ENCODE measurements at places on chromosomes 11 and 22.

GRCh38 chr11:86156397-86156955 lies 87.6 kb upstream of the PICALM start:
- no peak for DNase-seq

DNA sequence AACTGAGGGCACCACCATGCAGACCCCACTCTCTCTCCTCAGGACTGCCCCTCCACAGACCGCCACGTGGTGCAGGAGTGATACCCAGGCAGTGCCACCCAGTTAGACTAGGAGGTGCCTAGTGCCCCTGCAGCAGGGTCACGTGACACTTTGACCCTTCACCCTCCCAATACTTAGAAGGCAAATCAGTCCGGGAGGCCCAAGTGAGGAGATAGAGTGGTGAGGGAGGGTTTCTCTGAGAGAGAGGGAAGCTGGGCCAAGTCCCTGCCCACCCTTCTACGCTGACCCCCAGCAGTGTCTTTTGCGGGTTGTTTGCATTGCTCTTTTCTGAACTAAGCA lies 84.6 kb downstream of the BUD13 start:
- DNase-seq: no peak

- DNase-seq: peak; percentile 91
Measured at GRCh38 chr22:42437488-42438292, 5.5 kb upstream of the NFAM1 start.

- peak; percentile 35 for DNase-seq
Measured at GRCh38 chr11:17391493-17392355, 3.3 kb upstream of the KCNJ11 start.
